ENCODE measurements at places on chromosomes 2 and 18.

DNA sequence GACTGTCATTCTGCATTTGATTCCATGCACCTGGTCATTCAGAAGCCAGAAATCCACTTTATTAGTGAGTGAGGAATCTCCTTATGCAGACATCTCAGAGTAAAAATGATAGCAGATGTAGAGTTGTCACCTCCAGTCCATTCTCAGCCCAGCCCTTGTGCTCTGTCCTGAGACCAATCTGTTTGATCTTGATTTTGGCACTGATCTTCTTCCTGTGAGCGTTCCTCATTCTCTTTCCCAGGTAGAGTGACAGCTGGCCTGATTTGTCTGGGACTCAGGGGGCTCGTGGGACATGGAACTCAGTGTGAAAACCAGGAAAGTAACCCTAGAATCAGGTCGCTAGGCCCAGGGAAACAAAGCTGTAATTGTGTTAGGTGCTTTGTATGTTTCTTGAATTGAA, 8.9 kb downstream of the ARHGAP25 start:
- no peak for DNase-seq

GRCh38 chr2:37627710-37628109, 43.7 kb downstream of the CDC42EP3 start:
- no peak for DNase-seq

- DNase-seq: no peak
These were observed 91.8 kb downstream of the TGIF1 start for GRCh38 chr18:3541549-3542386.

DNA sequence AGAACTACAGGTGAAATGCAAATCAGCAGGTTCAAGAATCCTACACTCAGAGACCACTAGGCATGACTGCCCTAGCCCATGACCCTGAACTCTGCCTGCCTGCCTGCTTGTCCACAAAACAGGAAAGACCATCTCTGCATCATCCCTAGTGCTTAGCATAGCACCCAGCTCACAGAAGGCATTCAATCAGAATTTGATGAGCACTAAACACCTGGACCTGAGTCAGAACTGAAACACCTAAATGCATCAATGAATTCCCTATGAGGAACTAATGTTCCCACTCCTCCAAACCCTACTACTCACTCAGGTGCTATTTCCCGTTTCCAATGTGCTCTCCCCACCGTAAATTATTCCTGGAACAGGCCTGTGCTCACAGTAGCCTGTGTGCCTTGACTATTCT, 21.7 kb downstream of the MRPS5 start:
- DNase-seq: no peak

- no peak for DNase-seq
These were observed 175.1 kb downstream of the FAM210A start for GRCh38 chr18:13551305-13551603.

DNA sequence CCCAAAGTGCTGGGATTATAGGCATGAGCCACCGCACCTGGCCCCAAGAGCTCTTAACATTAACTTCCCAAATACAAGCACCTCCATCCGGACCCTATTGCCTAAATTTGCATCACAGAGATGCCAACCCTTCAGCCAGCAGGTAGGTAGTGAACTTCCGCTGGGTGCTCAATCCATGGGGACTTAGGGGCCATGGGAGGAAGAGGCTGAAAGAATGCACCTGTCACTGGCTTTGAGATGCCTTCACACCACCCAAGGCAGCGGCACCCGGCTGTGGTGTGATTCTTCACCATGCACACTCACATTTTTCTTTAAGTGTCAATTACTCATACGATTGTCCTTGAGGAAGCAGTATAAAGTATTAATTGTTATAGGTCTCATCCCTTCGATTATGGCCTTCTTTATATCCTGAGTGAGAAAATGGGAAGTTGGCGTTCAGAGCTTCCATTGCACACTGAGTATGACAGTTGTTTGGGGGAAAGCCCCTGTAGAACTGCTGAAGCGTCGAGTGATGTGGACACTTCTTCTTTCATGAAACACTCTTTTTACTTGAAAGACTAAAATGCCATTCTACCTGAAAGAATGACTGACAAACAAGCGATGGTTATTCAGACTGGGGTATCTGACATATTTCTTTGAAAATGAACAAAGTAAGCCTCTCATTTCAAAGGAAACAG, 51.8 kb upstream of the BIN1 start:
- no peak for DNase-seq

GRCh38 chr2:165434865-165435496, 34.5 kb upstream of the CSRNP3 start:
- no peak for DNase-seq

- DNase-seq: no peak
These were observed 109.2 kb downstream of the TMEM18 start for GRCh38 chr2:567865-568638.

DNA sequence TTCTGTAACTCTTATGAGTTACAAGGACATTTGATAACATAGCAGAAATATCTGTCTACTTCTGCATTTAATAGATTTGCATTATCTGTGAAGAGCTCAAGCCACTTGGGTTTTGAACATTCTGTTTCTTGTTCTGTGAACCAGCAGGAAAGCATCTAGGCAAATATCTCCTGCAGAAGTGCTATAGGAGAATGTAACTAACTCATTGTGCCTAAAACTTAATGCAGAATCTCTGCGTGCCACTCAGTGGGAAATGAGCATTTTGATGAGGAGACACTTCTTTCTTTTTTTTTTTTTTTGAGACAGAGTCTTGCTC, 63.5 kb downstream of the MYOM1 start:
- no peak for DNase-seq

GRCh38 chr2:110994250-110994961, 126.3 kb upstream of the BCL2L11 start:
- DNase-seq: no peak

GRCh38 chr2:36178384-36178783, 177.2 kb upstream of the CRIM1 start:
- DNase-seq: no peak

GRCh38 chr2:47272031-47272864, 117.1 kb upstream of the STPG4 start:
- peak; percentile 35 for DNase-seq

- no peak for DNase-seq
These were observed 261.2 kb downstream of the EIPR1 start for GRCh38 chr2:3116371-3116770.

GRCh38 chr2:151634736-151635467, 99.4 kb downstream of the NEB start:
- DNase-seq: no peak

- DNase-seq: no peak
These were observed 7.9 kb downstream of the UGP2 start for GRCh38 chr2:63849381-63850203.

DNA sequence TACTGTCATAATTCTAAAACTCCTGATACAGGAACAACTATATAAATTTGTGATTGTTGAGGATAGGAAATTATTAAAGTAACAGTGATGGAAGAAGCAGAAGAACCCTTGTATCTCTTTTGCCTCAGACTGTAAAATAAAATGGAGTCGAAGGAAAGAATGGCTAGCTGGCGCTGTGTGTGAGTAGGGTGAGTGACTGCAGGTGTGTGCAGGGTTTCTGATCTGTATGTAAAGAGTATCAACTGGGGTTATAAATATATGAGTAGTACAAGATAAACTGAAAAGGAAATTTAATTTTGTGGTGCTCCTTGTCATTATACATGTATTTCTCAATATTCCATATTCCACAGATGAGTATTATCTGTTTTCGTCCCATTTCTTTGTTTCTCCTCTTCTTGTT, 15.2 kb downstream of the POLI start:
- no peak for DNase-seq

GRCh38 chr2:160431441-160431840, 62.2 kb downstream of the RBMS1 start:
- no peak for DNase-seq

- DNase-seq: no peak
These were observed 4.4 kb upstream of the RFX8 start for GRCh38 chr2:101479328-101479727.

- DNase-seq: no peak
These were observed 310.7 kb downstream of the TNS1 start for GRCh38 chr2:217691920-217692666.

GRCh38 chr2:229470781-229471180, 199.7 kb upstream of the PID1 start:
- no peak for DNase-seq
